ENCODE measurements at places on chromosomes 2 and 18.

DNA sequence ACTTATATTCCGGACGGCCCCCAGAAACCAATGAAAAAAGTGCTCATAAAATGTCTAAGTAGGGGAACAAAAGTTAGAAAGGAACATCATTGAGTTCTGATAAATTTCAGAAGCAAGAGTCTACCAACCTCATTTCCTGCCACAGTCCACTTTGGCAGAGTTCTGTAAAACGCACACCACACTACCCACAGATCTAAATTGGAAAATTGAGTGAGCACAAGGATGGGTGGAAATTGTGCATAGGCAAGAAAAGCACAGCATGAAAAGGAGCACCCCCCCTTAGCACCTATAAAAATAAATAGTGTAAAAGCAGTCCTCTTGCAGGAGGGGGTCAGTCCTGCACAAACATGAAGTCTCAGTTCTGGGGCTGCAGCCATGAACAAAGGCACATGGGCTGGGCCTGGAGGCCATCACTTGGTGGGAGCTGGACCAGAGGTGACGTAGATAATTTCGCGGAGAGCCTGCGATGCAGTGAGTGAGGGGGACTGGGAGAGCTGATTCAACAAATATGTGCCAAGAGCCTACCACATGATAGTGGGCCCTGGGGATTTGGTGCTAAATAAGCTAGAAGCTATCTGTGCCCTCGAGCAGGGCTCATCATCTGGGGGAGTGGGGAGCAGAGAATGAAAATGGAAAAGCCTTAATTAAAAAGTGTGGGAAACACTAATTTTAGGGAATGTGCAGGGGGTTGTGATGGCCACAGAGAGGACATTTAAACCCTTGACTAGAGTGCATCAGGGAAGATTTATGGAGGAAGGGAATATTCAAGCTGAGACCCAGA lies 48.9 kb upstream of the SPP2 start:
- no peak for DNase-seq

GRCh38 chr18:74278058-74278457 lies 13.7 kb downstream of the CYB5A start:
- no peak for DNase-seq

DNA sequence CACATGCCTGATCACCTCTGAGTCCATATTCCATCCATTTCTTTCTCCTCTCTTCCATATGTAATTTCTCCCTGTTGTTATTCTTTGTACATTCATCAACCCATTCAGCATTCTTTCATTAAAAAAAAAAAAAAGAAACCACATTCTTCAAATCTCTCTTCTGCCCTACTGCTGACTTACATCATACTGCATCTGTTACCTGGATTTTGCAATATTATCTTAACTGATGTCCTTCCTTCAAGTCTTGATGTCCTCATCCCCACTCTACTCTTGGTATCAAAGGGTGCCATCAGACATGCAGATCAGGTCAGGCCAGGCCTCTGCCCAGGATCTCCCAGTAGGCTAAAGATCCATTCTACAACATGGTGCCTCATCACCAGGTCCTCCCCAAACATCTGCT lies 90.6 kb downstream of the SGPP2 start:
- DNase-seq = no peak

- DNase-seq = no peak
Observed at GRCh38 chr2:170141865-170142264, 36.1 kb upstream of the MYO3B start.

DNA sequence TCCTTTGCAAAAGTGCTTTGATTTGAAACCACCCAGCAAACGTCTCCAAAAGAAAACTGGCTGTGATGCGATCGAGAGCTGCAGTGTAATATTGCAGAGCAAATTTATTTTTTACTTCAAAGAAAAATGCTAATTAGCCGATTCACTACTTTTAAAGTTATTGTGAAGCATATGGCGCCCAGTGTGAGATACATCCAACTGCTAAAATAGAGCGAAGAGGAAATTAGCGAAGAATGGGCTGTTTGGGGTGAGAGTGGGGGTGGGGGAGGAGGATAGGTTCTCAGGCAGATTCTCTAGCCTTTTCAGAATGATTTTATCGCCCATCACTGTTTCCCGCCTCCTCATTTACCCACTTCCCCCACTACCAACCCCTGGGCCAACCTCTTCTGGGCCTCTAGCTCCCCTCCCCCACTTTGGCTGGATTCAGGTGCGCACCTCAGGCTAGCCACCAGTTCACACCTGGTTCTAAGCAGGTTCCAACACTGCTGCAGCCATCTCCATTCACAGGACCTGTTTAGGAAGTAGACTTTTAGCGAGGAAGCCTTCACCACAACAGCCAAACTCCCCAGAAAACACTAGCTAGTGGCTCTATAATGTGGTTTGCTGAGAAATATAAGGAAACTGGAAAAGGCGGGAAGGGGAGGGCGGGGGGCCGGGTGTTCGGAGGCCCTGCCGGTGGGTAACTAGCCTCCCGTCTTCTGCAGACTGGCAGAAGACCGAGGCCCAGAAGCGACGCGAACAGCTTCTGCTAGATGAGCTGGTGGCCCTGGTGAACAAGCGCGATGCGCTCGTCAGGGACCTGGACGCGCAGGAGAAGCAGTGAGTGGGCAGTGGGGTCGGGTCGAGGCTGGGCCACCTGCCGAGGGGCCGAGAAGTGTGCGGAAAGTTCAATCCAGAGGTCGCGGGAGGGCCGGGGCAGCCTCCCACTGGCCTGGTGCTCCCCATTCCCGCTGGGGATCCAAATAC lies 6.0 kb upstream of the OTX1 start:
- no peak for DNase-seq

- DNase-seq = no peak
Observed at GRCh38 chr2:219551441-219552381, 7.9 kb downstream of the TMEM198 start.

- no peak for DNase-seq
Observed at GRCh38 chr2:11071211-11071610, 84.1 kb upstream of the SLC66A3 start.

DNA sequence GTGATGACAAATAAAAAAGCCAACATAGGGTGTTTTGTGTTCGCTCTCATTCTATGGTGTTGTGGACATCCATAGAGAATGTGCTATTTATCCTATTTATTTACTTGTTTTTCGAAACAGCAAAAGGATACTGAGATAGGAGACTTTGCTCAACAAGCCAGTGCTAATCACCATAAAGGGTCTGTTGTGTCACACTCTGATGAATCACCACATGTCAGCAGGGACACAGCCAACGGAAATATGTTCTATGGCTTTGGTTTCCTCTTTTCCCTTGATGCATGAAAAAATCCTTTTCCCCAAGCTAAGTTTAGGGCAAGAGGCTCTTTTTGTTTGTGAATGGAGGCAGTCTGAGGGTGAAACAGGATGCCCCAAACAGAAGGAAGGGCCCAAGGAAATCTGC lies 154.3 kb downstream of the RNF152 start:
- no peak for DNase-seq

DNA sequence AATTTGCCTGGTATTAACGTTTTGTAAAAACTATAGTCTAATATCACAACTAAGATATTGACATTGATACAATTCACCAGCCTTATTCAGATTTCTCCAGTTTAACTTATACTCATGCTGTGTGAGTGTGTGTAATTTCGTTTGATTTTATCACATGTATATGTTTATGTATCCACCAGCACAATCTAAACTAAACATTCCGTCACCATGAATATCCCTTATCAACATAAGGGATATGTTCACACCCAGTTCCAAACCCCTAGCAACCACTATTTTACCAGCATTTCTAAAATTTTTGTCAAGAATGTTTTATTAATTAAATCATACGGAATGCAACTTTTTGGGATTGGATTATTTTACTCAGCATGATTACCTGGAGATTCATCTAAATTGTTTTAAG lies 450.3 kb downstream of the FBXO15 start:
- DNase-seq = no peak
